ENCODE measurements at places on chromosomes 1 and 21.

- no peak for DNase-seq
These were observed 70.6 kb upstream of the CNTN2 start for GRCh38 chr1:204972426-204972825.

DNA sequence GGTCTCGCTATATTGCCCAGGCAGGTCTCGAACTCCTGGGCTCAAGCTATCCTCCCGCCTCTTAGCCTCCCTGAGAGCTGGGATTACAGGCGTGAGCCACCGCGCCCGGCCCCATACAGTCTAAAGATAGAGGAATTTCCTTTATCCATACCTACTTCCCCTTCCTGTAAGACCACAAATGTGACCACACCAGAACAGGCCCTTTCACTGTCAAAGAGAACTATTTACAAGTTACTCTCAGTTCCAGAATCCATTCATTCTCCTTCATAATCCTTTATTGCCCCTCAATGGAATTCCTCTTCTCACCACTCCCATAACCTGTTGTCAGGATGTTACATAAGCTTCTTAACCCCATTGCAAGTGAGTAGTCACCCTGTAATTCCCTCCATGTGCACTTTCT is 26.3 kb upstream of the SLC5A9 start:
- no peak for DNase-seq

- DNase-seq, result no peak
These were observed 31.1 kb upstream of the HSD3B1 start for GRCh38 chr1:119475866-119476439.

DNA sequence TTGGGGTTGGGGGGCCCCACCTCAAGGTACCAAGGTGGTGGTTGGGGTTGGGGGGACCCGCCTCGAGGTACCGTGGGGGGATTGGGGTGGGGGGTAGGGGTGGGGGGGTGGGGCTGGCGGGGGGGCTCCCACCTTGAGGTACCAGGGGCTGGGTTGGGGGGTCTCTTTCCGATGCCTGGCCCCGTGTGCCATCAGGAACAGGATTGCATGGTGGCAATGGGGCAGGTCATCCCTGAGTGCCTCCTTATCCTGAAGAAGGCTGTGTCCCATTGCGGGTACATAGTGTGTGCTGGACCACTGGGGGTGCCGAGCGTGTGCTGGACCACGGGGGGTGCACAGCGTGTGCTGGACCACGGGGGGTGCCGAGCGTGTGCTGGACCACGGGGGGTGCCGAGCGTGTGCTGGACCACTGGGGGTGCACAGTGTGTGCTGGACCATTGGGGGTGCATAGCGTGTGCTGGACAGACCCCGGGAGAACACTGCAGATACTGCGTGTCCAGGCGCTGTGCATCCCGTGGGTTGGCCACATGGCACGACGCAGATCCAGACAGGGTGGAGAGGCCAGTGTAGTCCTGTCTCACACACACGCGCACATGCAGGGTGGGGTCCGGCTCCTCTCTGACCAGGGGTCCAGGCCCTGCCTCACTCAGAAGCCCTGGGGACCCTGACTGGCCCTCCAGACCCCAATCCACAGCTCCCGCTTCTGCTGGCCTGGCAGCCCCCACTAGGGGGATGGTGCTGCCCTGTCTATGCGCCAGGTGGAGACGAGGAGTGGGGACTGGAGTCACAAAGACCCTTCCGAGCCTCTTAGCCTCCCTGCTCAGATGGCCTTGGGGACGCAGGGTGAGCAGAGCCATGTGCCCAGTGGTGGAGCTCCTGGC is 4.2 kb downstream of the SCNN1D start:
- DNase-seq, result no peak

DNA sequence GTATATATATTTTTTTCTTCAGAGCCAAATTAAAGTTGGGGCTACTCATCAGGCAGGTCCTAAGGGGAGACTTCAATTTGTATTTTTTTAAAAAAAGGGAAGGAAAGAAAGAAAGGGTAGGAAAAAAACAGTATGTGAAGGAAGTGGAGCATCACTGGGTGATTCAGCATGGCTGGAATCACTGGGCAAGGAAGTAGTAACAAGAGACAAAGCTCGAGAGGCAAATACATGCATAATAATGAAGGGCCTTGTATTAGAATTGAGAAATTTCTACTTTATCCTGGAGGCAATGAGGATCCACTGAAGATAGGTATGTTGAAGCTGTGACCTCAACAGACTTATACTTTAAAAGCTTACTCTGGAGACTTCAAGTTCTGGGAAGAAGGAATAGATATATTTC is 184.4 kb downstream of the COQ8A start:
- DNase-seq, result no peak

- no peak for DNase-seq
These were observed 110.9 kb upstream of the IRF2BP2 start for GRCh38 chr1:234720709-234721441.

- DNase-seq, result no peak
These were observed 37.3 kb downstream of the ZMYND12 start for GRCh38 chr1:42418516-42418915.

- no peak for DNase-seq
These were observed 4.3 kb downstream of the IGSF9 start for GRCh38 chr1:159941141-159941540.

DNA sequence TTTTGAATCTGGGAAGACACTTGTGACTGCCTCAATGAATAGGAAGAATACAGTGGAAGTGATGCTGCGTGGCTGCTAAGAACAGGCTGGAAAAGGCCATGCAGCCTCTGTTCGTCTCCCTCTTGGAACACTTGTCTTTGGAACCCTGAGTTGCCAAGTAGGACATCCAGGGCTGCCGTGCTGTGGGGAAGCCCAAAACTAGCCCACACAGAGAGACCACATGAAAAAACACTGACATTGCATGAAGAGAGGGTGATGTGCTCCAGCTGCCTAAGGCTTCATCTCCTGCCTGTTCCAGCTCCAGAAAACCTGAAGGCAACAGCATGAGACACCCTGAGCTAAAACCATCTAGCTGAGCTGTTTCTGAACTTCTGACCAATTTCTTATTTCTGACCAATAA is 61.1 kb upstream of the GNG4 start:
- no peak for DNase-seq

DNA sequence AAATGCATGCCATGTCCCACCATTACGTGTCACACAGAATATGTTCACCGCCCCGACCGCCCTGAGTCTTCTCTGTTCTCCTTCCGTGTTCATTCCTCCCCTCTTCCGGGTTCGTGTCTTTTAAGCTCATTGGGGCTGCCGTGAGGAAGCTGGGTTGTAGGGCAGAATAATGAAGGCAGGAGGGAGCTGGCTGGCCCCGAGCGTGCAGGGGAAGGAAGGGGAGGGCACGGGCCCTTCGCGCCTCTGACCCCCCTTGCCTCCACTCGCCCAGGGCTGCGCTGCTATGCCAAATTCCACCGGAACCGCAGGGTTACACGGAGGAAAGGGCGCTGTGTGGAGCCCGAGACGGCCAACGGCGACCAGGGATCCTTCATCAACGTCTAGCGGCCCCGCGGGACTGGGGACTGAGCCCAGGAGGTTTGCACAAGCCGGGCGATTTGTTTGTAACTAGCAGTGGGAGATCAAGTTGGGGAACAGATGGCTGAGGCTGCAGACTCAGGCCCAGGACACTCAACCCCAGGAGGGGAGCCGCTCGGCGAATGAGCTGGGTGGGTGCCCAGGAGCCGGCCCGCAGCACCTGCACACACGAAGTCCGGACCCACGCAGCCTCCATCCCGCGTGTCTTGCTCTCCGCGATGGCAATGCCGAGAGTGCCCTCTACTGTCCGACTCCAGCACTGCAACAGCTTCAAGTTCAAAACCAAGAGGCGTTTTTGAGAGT is 16.5 kb upstream of the AGTRAP start:
- DNase-seq, result peak; percentile 89

DNA sequence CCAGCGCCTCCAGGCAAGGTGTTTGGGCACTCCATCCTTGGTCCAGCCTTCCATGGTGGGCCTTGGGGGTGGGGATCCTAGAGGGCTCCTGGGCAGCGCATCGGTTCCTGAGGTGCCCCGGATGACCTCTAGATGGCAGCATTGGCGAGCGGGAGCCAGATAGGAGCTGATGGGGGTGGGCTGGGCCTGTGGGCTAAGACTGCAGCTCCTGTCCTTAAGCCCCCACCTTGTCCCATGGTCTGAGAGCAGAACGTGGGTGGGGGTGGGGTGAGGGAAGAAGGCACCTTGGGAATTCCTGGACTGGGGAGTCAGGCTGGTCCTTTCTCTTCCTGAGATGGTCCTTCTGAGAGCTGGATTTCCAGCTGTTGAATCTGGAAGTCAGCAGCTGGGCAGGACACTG is 93.4 kb upstream of the CSF3R start:
- peak; percentile 45 for DNase-seq
